ENCODE measurements at places on chromosomes 4 and X.

DNA sequence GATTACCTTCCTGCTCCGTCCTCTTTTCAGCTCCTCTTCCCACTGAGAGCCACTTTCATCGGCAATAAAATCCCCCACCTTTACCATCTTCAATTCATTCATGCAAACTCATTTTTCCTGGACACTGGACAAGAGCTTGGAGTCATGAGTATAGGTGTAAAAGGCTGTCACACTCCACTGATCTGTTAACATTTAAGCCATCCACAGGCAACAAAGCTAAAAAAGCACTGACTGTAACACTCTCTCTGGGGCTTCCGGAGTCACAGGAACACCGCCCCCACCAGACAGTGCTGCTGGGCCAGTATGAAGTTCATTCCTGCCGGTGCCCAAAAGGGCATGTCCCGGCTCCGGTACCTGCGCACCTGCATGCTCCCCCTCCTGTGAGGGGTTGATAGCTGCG, 38.5 kb downstream of the MAGEB5 start:
- DNase-seq = no peak

- no peak for DNase-seq
Observed at GRCh38 chrX:99001286-99001685, 1408.8 kb downstream of the PCDH19 start.

DNA sequence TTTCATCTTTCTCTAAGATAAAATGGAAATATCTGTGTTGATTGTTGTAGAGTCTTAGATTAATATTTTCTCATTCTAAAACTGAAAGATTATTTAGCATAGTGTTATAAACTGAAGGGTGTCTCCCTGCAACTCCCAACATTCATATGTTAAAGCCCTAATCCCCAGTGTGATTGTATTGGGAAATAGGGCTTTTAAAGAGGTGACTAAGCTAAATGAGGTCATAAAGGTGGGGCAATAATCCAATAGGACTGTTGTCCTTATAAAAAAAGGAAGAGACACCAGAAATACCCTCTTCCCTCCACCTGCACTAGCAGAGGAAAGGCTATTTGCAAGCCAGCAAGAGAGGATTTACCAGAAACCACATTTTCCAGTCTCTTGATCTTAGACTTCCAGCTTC, 1626.4 kb downstream of the C4orf33 start:
- DNase-seq = no peak

GRCh38 chrX:38657562-38657961, 96.2 kb downstream of the TSPAN7 start:
- no peak for DNase-seq

- no peak for DNase-seq
Observed at GRCh38 chr4:181968371-181968770, 274.8 kb upstream of the TENM3 start.

- no peak for DNase-seq
Observed at GRCh38 chr4:156837625-156838345, 133.8 kb downstream of the PDGFC start.

DNA sequence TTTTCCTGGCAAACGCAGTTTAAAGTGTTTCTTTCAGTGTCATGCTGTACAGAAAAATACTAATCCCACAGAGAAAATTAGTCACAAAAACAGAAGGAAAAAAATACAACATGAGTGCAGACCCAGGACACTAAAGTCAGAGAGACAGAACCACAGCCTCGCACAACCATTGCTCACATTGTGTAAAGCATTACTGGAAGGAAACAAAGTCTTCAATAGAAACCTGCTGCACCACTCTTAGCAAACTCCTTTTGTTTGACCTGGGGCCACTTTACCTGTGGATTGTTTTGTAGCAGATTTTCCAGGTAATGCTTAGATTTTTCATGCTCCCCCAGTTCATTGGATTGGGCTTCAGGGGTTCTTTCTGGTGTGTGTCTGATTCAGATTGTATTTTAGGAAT, 131.8 kb upstream of the TMLHE start:
- DNase-seq = no peak

DNA sequence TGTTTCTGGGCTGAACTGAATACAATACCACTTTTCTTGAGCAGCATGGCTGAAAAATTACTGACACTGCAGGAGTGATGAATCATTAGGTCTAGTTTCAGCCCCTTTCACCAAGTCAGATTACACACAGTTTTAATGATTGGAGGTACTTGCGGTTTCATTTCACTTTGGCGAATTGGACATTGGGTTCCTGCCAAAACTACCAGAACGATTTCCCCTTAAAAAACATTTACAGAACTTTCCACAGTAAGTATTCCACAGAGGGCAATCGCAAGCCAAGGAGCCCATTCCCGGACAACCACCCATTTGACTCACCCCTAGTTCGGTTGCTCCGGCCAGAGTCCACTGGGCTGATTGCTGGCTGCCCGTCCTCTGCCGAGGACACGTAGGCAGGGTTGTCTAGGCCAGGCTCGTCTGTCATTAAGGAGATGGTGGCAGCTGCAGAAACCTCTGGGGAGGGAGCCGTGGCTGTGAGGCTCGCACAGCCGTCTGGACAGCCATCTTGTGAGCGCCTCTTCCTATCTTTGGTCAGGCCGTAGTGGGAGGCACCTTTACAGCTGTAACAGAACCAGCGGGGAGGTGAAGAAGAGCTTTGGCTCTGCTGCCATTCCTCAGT, 83.5 kb downstream of the LNX1 start:
- peak; percentile 90 for DNase-seq
